Pancreas (tissue), 10 donors: ENCODE measurements at places on chromosomes 16 and 17. TPM values are rescaled to one million over a fixed set of nuclear protein-coding genes. Genes with fewer than 3 reads are reported as not detected.

- no peaks in the 10 kb centered on the region for H3K27me3 ChIP-seq
- H3K27ac ChIP-seq, result no peak overlapping the region
- no peak overlapping the region for H3K4me3 ChIP-seq
- H3K36me3 ChIP-seq, result no peaks in the 10 kb centered on the region
- no peak for DNase-seq
Measured at GRCh38 chr17:60252459-60252858, 102.7 kb downstream of the CA4 start.

DNA sequence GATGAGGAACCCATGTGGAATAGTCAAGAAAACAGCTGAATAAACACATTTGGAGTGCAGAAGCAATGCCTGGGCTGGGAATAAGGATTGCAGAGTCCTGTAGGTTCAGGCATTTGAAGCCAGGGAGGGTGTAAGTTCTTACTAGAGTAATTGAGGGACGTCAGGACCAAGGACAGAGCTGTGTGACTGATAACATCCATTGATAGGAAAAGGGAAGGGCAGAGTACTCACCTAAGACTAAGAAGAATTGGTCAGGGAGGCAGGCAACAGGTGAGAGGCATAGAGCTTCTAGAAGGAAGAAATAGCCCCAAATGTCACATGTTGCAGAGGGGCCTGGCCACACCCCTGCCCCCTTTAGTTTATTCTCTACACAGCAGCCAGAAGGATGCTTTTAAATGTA is 79.8 kb upstream of the TMEM132E start:
- H3K4me1 ChIP-seq, result no peaks in the 10 kb centered on the region
- no peaks in the 10 kb centered on the region for H3K36me3 ChIP-seq
- no peak overlapping the region for H3K4me3 ChIP-seq
- no peak for DNase-seq
- H3K27ac ChIP-seq, result no peak overlapping the region

GRCh38 chr16:64459821-64460220 is 662.0 kb downstream of the CDH11 start:
- no peak for DNase-seq
- H3K4me1 ChIP-seq, result no peaks in the 10 kb centered on the region
- H3K27ac ChIP-seq, result no peak overlapping the region
- no peak overlapping the region for H3K4me3 ChIP-seq
- H3K27me3 ChIP-seq, result no peaks in the 10 kb centered on the region

DNA sequence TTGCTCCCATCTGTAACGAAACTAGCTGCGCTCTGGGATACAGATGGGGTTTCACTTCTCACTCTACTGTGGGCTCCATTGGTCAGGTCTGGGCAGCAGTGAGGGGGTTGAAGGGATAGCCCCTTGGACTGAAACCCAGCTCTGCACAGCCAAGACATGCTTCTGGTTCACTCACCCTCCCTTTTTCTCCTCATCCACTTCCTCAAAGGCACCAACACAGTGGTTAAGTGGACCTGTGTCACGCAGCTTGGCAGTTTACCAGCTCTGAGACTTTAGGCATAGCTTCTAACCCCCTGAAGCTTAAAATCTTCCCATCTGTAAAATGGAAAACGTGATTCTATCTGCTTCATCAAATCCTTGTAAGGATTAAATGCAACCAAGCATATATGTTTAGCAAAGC is 11.5 kb upstream of the KRT38 start:
- H3K27ac ChIP-seq, result no peak overlapping the region
- no peaks in the 10 kb centered on the region for H3K4me1 ChIP-seq
- DNase-seq, result no peak
- H3K27me3 ChIP-seq, result no peaks in the 10 kb centered on the region

GRCh38 chr17:2093349-2093748 is 38.4 kb downstream of the HIC1 start:
- H3K4me3 ChIP-seq, result no peak overlapping the region
- H3K27me3 ChIP-seq, result no peaks in the 10 kb centered on the region
- no peaks in the 10 kb centered on the region for H3K36me3 ChIP-seq
- H3K27ac ChIP-seq, result peak overlapping the region; percentile 29
- peaks cover 6% of the 10 kb centered on the region for H3K4me1 ChIP-seq

DNA sequence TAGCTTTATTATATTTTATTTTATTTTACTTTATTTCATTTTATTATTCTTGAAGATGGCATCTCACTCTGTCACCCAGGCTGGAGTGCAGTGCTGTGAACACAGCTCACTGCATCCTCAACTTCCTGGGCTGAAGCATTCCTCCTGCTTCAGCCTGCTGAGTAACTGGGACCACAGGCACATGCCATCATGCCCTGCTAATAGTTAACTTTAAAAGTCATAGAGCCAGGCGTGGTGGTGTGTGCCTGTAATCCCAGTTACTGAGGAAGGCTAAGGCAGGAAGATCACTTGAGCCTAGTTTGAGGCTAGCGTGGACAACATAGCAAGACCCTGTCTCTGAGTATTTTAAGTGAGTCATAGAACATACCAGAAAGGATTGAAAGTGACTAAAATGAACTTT is 38.7 kb downstream of the ESRP2 start:
- no peaks in the 10 kb centered on the region for H3K36me3 ChIP-seq
- H3K27ac ChIP-seq, result no peak overlapping the region
- no peaks in the 10 kb centered on the region for H3K4me1 ChIP-seq
- no peak overlapping the region for H3K4me3 ChIP-seq

DNA sequence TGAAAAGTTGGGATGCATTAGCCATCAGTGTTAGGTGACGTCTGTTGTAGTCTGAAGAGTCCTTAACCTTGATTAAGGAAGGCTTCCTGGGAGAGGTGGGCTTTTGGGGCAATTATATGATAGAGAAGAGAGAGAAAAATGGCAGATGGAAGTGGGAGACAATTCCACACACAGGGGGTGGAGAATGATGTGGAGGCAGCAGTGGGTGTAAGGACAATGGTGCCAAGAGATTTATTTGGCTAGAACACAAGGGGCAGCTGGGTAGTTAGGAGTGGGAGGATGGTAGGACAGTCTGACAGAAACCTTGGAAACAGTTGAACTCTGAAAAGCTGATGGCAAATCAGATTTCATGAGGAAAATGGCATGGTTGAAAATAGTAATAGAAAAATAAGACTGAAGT is 10.7 kb upstream of the DUSP14 start:
- no peaks in the 10 kb centered on the region for H3K4me1 ChIP-seq
- no peak for DNase-seq

DNA sequence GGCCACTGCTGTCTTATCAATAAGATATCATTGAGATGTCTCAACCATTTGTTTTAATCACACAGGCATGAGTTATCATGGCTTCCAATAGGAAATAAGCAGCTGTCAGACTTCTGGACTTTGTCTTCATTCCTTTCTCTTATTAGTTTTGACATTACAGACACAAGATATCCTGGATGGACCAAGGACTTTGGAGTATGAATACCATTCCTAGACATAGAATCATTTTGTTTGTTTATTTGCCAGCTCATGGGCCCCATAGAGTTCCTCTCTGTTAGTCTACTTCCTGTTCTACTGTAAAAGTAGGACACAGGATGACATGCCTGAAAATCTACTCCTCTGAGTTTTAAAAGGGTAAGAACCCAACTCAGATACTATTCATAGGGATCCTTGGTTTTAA is 77.7 kb upstream of the KCNJ16 start:
- H3K36me3 ChIP-seq, result no peaks in the 10 kb centered on the region
- H3K27me3 ChIP-seq, result no peaks in the 10 kb centered on the region
- H3K27ac ChIP-seq, result no peak overlapping the region
- H3K4me3 ChIP-seq, result no peak overlapping the region
- no peak for DNase-seq
- H3K4me1 ChIP-seq, result no peaks in the 10 kb centered on the region

- no peak overlapping the region for H3K27ac ChIP-seq
- H3K4me1 ChIP-seq, result no peaks in the 10 kb centered on the region
- no peaks in the 10 kb centered on the region for H3K36me3 ChIP-seq
- no peak for DNase-seq
- no peaks in the 10 kb centered on the region for H3K27me3 ChIP-seq
Measured at GRCh38 chr17:40779181-40779909, 3.0 kb downstream of the KRT27 start.

DNA sequence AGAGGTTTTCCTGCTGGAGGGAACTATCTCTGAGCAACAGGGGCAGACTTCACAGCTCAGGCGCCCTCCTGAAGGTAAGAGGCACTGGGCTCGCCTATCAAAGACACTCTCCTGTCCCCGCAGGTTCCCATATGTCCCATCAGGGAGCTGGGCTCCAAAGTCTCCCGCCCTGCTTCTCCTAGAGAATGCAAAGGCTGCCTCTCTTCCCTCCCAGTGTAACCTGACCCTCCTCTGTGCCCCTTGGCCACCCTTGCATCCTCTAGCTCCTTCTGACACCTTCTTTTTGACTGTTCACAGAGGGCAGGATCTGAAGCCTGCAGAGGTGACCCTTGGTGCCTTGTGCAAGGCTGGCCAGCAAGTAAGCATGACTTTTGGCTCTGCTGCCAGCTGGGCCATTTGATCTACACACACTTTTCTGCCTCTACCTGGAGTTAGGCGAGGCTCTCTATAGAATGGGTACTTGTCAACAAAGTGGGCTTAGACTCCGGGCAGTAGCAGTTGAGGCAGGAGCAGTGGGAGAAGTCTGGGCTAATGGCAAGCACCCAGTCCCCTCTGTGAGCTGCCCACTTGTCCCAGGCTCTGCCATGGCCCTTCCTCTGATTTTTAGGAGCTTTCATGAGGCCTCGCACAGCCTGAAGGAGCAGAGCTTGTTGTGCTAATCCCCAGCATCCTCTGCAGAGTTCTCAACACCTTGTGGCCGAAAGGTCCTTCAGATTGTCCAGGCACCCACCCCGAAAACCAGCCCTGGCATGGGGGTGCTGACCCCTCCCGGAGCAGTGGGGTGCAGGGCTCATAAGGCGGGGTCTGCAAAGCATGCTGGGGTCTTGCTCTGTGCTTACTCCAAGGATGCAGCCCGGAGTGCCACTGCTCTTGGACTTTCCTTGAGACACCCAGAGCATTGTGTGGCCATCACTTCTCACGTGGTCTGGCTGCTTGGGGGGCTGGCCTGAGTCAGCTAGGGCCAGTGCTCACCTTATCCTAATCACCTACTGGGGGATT is 122.9 kb downstream of the METRNL start:
- DNase-seq, result no peak
- no peaks in the 10 kb centered on the region for H3K27me3 ChIP-seq
- H3K4me3 ChIP-seq, result no peak overlapping the region
- no peaks in the 10 kb centered on the region for H3K4me1 ChIP-seq
- no peaks in the 10 kb centered on the region for H3K36me3 ChIP-seq

- H3K27me3 ChIP-seq, result no peaks in the 10 kb centered on the region
- H3K27ac ChIP-seq, result no peak overlapping the region
- H3K36me3 ChIP-seq, result no peaks in the 10 kb centered on the region
- DNase-seq, result no peak
- no peaks in the 10 kb centered on the region for H3K4me1 ChIP-seq
Measured at GRCh38 chr16:71637398-71637797, 11.4 kb downstream of the MARVELD3 start.

DNA sequence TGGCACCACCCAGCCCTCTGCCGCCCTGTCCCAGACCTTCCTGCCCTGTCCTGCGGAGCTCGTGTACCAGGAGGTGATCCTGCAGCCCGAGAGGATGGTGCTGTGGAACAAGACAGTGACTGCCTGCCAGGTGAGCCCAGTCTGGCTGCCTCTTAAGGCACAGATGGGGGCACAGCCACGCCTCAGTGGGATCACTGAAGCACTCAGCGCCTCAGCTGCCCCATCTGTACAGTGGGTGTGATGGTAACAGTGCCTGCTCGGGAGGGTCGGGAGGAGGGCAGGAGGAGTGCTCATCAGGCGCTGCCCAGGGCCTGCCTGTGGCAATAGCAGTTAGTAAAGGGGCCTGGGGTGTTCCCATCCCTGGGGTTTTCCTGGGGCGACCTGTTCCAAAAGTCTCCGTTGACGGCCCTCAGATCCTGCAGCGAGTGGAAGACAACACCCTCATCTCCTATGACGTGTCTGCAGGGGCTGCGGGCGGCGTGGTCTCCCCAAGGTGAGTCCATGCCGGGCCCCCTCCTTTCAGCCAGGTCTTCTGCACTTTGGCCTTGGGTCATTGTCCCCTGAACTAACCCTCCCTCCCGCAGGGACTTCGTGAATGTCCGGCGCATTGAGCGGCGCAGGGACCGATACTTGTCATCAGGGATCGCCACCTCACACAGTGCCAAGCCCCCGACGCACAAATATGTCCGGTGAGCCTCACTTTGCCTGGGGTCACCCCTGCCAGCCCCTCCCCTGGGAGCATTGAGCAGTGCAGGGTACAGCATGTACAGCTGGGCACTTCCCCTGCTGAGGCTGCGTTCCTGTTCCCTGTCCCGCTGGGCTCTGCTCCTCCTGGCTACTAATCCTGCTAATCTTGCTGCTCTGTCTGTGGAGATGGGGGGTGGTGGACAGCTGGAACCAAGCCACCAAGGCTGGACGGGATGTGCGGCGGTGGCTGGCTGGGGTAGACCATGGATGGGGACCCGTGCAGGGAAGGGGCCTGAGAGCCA is 4.5 kb upstream of the TCAP start:
- H3K4me3 ChIP-seq, result no peak overlapping the region
- H3K27me3 ChIP-seq, result no peaks in the 10 kb centered on the region
- no peaks in the 10 kb centered on the region for H3K4me1 ChIP-seq
- no peak for DNase-seq
- no peak overlapping the region for H3K27ac ChIP-seq
- H3K36me3 ChIP-seq, result no peaks in the 10 kb centered on the region

GRCh38 chr17:78568494-78569115 is 8.6 kb downstream of the DNAH17 start:
- H3K4me3 ChIP-seq, result no peak overlapping the region
- no peak for DNase-seq
- no peaks in the 10 kb centered on the region for H3K36me3 ChIP-seq
- H3K27me3 ChIP-seq, result no peaks in the 10 kb centered on the region
- H3K4me1 ChIP-seq, result no peaks in the 10 kb centered on the region
- no peak overlapping the region for H3K27ac ChIP-seq

GRCh38 chr16:89312598-89313299 is 95.2 kb downstream of the ZNF778 start:
- H3K36me3 ChIP-seq, result no peaks in the 10 kb centered on the region
- H3K27ac ChIP-seq, result no peak overlapping the region
- peaks cover 3% of the 10 kb centered on the region for H3K4me1 ChIP-seq

DNA sequence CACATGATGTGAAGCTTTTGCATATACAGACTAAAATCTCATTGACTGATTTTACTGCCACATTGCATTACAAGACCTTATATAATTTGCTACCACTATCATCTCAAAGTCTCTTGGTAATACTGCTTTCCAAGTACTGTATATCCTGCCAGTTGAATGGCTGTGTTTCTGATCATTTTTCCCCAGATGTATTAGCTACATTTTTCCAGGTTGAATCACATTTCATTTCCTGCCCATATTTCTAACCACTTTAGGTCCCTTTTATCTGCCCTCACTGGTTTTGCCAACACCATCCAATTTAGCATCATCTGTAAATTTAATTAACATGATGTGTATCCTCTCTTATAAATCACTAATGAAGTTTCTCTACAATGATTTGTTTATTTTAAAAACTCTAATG is 365.7 kb upstream of the PMFBP1 start:
- H3K4me3 ChIP-seq, result no peak overlapping the region
- H3K27ac ChIP-seq, result no peak overlapping the region
- no peaks in the 10 kb centered on the region for H3K27me3 ChIP-seq

- no peak for DNase-seq
- H3K4me3 ChIP-seq, result no peak overlapping the region
- no peaks in the 10 kb centered on the region for H3K27me3 ChIP-seq
- H3K36me3 ChIP-seq, result no peaks in the 10 kb centered on the region
Measured at GRCh38 chr16:74721716-74722115, 21.1 kb upstream of the MLKL start.

C16orf86 gene
- total RNA-seq, result 1.4 TPM

CDH8 gene
- 0.14 TPM for total RNA-seq

SLC25A11 gene
- total RNA-seq, result 20.8 TPM

TVP23A gene
- not detected for total RNA-seq

HSD11B2 gene
- total RNA-seq, result 1.4 TPM

TM4SF5 gene
- total RNA-seq, result 0.51 TPM

VAMP2 gene
- 30.9 TPM for total RNA-seq
